ENCODE measurements at places on chromosomes 16 and 17.

DNA sequence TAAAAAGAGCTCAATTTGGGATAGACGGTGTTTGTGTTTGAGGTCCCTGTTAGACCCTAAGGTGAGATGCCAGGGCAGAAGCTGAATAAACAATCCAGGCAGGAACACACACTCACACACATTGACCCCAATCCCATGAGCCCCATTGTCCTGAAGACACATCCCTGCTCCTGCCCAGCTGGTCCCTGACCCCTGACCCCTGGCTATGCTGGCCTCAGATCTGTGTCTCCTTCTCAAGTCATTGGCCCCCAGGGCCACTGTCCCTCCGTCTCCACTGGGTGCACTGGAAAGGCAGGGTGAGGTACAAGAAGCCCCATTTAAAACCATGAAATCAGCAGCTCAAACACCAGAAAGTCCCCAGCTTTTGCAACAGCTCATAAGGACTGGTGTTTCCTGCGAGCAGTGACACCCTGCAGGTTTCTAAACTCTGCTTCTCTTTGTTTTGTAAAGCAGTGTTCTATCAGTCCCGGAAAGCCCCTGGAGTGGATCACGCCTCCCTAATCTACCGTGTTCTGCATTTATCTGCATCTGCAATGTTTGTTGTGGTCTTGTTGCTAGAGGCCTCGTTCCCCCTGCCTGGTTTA, 18.0 kb upstream of the ASGR2 start:
- peak; percentile 43 for DNase-seq

- DNase-seq: no peak
Observed at GRCh38 chr16:59146140-59146539, 412.0 kb upstream of the GOT2 start.

- no peak for DNase-seq
Observed at GRCh38 chr17:77826132-77826873, 132.2 kb upstream of the TNRC6C start.

DNA sequence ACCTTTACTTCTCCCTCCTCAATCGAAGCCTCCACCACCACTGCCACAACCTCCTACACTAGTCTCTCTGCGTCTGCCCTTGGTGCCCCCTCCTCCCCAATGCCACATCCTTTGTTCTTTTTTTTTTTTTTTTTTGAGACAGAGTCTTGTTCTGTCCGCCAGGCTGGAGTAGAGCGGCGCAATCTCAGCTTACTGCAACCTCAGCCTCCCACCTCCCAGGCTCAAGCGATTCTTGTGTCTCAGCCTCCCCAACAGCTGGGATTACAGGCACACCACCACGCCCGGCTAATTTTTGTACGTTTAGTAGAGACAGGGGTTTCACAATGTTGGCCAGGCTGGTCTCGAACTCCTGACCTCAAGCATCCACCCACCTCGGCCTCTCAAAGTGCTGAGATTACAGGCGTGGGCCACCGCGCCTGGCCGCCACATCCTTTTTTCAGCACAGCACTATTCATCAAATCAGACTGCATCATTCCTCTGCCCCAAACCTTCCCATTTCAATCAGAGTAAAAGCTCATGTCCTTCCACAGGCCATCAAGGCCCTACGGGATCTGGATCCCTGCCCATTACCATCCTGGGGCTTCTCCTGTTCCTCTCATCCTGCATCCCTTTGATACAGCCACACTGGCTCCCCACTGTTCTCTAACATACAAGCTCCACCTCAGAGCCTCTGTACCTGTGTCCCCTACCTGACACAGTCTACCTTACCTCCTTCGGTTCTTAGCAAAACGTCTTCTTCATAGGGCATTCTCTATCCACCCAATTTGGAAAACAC, 2.0 kb downstream of the KLHL11 start:
- DNase-seq: peak; percentile 12

- DNase-seq: no peak
Observed at GRCh38 chr17:57154921-57155320, 69.9 kb downstream of the AKAP1 start.
